ENCODE measurements at places on chromosomes 5 and 9.

- DNase-seq, result no peak
These were observed 9.8 kb downstream of the CLTB start for GRCh38 chr5:176406436-176407052.

- DNase-seq, result no peak
These were observed 352.1 kb upstream of the CDH18 start for GRCh38 chr5:20340126-20340525.

- DNase-seq, result no peak
These were observed 162.1 kb downstream of the SMC2 start for GRCh38 chr9:104256031-104256695.

DNA sequence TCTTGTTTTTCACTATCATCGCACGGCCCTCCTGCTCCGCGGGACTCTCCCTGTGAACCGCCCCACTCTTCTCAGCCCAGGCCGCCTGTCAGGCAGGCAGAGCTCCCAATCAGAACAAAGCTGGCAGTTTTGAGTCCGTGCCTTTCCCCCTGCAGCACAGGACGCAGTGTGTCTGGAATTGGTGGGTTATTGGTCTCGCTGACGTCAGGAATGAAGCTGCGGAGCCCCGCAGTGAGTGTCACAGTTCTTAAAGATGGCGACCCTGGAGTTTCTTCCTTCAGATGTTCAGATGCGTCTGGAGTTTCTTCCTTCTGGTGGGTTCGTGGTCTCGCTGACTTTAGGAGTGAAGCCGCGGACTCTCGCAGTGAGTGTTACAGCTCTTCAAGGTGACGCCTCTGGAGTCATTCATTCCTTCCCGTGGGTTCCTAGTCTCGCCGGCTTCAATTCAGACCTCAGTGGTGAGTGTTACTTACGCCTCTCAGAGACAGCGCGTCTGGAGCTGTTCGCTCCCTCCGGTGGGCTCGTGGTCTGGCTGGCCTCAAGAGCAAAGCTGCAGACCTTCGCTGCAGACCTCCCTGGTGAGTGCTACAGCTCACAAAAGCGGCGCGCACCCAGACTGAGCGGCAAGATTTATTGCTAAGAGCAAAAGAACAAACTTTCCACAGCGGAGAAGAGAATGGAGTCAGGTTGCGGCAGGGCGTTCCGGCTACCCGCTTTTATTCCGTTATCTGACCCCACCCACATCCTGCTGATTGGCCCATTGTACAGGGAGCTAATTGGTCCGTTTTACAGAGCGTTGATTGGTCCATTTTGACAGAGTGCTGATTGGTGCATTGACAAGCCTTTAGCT, 7.4 kb downstream of the ZDHHC11B start:
- DNase-seq, result no peak

DNA sequence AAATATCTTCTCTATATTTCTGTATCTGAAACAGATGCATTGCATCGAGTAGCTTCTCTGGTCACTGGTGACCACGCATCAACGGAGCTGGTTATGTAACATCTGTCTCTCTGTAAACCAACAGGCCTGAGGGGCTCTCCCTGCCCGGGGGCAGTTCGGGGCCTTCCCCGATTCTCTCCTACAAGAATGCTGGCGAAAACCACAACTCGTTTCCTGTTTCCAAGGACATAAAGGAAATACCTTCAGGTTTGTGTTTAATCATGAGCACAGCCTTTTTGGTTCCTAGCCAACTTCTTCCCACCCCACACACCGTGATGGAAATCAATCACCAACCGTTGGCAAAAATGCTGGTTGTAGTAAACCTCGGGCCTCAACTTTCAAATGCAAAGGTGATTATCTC, 25.1 kb downstream of the GDNF start:
- DNase-seq, result no peak

DNA sequence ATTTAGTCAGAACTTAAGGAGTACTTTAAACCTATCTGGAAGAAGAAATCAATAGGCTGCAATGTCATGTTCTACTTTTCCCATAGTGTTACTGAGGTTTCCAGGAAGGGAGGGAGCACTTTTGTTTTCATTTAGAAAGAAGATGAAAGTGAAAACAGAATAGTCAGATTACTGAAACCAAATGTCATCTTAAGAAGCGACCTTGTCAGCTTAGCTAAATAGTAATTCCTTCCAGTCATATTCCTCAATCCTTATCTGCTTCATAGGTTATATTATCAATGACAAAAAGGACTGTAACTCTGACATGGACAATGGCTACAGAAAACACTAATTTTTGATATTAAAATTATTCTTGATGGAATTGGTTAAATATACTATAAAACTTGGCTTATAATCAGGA, 27.7 kb downstream of the SAR1B start:
- no peak for DNase-seq

DNA sequence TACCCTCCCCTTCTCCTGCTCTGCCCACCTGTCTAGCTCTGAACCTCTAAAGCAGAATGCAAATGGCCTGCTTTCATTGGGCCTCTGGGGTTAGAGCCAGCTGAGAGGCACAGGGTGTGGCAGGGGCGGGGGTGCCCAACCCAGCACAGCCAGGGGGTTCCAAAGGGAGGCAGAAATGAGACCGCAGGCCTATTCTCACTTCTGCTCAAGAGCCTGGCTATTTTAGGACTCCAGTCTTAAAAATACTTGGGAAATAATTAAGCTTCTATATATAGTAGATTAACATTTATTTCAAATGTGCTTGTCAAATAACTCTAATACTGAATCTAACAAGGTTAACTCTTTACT, 5.7 kb downstream of the QSOX2 start:
- DNase-seq, result no peak

DNA sequence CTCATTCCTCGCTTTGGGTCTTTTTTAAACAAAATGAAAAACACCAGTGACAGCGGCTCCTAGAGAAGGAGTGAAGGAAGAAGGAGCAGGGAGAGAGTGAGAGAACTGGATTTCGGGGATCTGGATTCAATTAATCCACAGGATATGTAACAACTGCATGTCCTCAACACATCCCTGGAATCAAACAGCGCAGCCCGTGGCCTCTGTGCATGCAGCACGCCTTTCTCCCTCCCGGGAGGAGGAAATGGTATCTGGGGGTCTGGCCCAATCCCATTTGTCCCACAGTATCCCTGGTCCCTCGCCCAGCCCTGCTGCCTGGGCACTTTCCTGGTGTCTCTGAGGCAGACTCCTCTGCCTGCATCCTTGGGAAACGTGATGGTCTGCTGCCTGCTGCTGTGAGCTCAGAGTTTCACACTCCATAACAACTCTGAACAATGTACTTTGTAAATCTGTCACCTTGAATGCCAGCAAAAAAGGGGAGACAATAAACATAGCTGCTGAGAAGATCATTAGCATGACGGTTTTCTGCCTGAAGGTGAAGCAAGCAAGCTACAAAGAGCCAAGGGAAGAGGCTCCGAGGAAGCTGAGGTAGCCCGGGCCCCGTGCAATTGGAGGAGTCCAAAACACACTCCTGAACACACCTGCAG, 56.1 kb downstream of the PTCH1 start:
- DNase-seq, result no peak

DNA sequence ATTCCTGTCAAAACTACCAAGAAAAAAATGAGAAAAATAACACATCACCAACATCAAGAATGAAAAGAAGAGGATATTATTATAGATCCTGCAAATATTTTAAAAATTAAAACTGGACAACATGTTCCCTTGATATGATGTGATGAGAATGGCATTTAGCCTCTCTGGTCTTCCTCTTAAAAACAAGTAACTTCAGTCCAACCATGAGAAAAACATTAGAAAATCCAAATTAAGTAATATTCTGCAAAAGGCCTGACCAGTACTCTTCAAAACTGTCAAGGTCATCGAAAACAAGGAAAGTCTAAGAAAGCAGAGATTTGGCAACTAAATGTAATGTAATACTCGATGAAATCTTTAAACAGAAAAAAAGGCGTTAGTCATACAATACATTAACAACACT, 167.1 kb upstream of the SNX2 start:
- DNase-seq, result no peak

DNA sequence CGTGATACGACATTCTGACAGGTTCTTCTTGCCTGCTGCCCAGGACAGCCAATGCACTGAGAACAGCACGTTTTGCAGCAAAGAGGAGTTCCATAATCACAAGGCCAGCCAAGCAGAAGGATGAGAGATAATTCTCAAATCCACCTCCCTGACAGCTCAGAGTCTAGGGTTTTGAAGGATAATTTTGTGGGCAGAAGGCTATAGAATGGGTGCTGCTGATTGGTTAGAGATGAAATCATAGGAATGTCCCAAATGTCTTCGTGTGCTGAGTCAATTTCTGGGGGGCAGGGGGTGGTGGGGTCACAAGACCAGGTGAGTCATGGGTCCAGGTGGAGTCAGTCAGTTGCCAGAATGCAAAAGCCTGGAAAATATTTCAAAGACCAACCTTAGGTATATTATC, 175.5 kb upstream of the SLC30A5 start:
- no peak for DNase-seq

DNA sequence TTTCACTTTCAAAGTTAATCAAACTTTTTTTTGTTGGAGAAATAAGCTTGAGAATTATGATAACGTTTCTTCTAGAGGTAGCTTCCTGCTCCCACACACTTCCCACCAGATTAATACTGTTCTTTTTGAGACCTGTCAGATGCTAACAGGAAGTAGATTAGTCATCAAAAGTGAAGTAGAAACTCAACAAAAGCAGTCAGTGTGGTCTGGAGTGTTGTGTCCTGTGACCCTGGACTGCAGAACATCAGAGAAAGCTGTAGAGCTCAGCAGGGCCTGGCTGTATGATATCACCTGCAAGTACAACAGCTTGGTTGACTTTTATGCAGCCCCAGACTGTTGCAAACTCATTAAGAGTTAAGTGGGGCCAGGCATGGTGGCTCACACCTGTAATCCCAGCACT, 495.7 kb upstream of the CYLC2 start:
- no peak for DNase-seq
